ENCODE measurements at places on chromosomes 2 and 18. TPM values are rescaled to one million over a fixed set of nuclear protein-coding genes. Genes with fewer than 3 reads are reported as not detected.

Gene MYO5B
- total RNA-seq: 1.2 TPM

Gene BMP10
- total RNA-seq: not detected

Gene TOGARAM2
- 3.6 TPM for total RNA-seq

Gene SCN3A
- 1.4 TPM for total RNA-seq

Gene DAW1
- 1.3 TPM for total RNA-seq

Gene KCNG3
- total RNA-seq: not detected

Gene TBC1D8
- total RNA-seq: 42.9 TPM

Gene COL3A1
- 275 TPM for total RNA-seq

Gene DSG4
- not detected for total RNA-seq

Gene ALPP
- total RNA-seq: not detected

Gene KCNS3
- 2.5 TPM for total RNA-seq

Gene CD8A
- 0.28 TPM for total RNA-seq

Gene KLHL30
- total RNA-seq: 19.8 TPM

Gene DIPK1C
- total RNA-seq: 10.2 TPM

Gene LOXHD1
- total RNA-seq: 1.6 TPM

Gene NEUROD1
- not detected for total RNA-seq

Gene HOXD1
- 0.16 TPM for total RNA-seq

Gene ACTG2
- 3.8 TPM for total RNA-seq

Gene ANKRD62
- not detected for total RNA-seq

Gene CSRNP3
- 3.2 TPM for total RNA-seq

Gene GREB1L
- 10.6 TPM for total RNA-seq

Gene UGT1A9
- not detected for total RNA-seq

Gene CIAO1
- 61.9 TPM for total RNA-seq

Gene SPHKAP
- total RNA-seq: 127 TPM

Gene LRP1B
- not detected for total RNA-seq
